ENCODE measurements at places on chromosomes 7 and 10.

GRCh38 chr7:117493460-117493859 lies 13.6 kb downstream of the CFTR start:
- no peak for DNase-seq

- DNase-seq, result no peak
Measured at GRCh38 chr10:126597211-126597610, 73.3 kb downstream of the C10orf90 start.

DNA sequence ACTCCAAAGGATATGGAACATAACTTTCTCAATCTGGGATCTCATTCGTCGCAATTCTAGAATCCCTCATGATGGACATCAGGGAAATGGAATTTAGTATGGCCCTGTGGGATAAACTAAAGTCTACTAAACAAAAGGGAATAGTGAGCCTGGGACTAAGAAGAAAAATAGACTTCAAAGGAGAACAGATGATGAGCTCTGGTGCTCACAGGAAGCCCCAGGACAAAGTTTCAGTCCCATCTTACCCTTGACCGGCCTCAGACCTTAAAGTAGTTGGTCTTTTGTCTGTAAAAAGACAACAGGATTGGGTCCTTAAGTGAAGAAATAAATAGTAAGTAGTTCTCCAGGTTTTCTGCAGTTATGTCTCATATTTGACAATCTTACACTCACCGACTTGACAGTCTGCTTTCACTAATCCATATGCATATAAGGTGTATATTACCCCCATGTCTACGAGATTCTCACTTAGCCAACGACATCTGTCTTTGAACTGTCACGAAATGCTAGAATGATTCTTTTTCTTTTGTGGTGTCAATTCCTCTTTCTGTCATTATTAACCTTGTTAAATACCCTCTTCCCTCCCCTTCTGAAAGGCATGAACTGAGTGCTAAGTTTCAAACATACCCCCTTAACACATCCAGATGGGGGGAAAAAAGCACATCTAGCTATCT lies 10.9 kb upstream of the IKZF1 start:
- DNase-seq, result no peak

GRCh38 chr10:110779489-110779888 lies 92.2 kb upstream of the PDCD4 start:
- no peak for DNase-seq

DNA sequence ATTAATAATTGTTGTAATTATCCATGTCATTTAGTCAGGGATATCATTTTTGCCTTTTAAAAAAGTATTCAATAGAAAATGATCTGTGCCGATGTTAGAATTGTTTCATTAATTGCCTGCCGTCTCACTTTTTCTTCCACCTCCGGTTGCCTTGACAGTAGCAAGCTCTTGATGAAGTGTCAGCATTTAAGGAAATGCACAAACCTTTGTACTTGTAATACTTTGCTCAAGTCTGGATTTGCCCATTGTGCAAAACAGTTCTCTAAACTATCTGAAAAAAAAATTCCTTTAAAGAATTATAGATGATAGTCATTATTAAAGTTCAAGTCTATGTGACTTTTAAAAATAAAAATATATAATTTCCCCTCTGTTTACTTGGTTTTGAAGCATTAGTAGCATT lies 619.7 kb downstream of the GATA3 start:
- no peak for DNase-seq

- no peak for DNase-seq
Measured at GRCh38 chr10:105017116-105017515, 376.0 kb downstream of the SORCS3 start.

DNA sequence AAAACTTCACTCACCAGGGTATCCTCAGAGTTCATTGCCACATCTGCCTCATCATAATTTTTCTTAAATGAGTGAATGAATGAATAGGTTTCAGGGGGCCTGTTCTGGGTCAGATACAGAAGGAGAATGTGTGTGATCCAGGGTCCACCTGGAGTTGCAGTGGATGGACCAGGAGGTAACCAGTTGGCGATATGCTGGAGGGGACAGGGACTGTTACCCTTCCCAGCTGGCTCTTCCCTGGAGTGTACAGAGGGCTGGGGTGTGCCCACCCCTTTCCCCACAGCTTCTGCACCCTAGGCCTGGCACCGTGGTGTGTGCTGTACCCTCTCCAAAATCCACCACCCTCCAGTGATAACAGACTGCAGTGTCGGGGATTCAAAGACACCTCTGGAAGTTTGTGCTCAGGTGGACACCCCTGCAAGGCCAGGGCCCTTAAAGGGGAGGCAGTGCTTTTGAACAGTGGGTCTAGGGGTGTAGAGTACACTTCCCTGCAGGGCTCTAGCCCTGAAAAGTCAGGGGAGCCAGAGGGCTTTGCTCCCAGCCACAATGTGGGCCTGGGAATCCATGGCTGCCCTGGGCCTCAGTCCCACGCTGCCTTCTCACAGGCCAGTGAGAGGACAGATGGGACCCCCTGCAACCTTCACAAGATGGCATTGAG lies 134.4 kb upstream of the UNC5B start:
- no peak for DNase-seq

GRCh38 chr10:61971003-61971325 lies 69.5 kb downstream of the ARID5B start:
- DNase-seq, result no peak

GRCh38 chr7:34362621-34363020 lies 295.4 kb upstream of the NPSR1 start:
- DNase-seq, result no peak

- DNase-seq, result no peak
Measured at GRCh38 chr7:85703251-85704010, 516.6 kb upstream of the SEMA3D start.

GRCh38 chr10:19204246-19204917 lies 155.8 kb downstream of the MALRD1 start:
- DNase-seq, result no peak

All from activated naive CD4-positive, alpha-beta T cell treated with Interleukin-2 at 50 U/mL for 16 hours (primary cell).